ENCODE measurements at places on chromosomes 1 and 21. TPM values are rescaled to one million over a fixed set of nuclear protein-coding genes. Genes with fewer than 3 reads are reported as not detected.

DNA sequence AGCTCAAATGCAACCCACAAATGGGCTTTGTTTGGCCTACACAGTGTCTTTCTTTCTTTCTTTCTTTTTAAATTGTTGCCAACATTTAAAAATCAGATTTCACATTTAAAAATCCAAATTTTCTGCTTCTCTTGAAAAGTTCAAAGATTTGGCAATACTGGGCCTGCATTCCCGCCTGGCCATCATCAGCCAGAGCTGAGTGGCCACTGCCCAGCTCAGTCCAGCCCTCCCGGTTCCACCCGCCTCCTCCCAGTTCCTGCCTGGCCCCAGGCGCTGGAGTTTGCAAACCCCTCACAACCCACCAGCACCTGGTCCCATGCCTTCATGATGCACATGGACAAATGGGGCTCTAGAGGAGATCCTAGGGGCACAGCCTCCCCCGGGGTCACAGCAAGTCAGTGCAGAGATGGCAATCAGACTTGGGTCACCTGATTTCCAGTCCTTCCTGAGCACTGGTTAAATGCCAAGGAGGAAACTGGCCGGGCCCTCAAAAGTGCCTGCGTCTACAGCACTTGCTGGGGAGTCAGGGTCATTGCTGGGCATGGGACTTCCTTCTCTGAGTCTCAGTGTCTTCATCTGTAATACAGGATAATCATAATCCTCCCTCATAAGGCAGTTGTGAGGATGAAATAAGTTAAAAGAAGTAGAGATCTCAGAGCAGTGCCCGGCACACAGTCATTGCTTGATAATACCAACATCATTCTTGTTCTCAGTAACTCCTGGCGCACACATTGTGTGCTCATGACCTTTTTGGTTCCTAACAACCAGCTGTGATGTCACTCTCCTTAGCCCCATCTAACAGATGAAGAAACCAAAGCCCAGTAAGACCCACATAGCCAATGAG lies 41.0 kb upstream of the LAPTM5 start:
- H3K4me1 ChIP-seq: peaks cover 5% of the 10 kb centered on the region
- no peak overlapping the region for H3K4me3 ChIP-seq
- H3K27ac ChIP-seq: no peak overlapping the region

DNA sequence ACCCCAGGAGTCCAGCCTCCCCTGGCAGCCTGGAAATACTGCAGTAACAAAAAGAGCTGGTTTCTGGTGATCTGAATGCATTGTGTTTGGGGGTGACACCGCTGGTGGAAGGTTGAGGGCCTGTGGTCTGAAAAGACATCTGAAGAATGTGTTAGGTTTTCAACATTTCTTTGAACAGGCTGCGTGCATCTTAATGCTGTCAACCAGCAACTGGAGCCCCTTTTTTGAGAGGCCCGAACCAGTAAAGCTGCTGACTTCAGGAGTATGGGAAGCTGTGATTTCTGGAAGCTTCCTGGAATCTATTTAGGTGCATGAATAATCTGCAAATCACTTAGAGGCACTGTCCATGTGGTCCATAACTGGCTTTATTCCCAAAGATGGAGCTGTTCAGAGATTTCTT lies 17.0 kb downstream of the ATP5PO start:
- no peak overlapping the region for H3K27ac ChIP-seq
- H3K27me3 ChIP-seq: peaks cover 7% of the 10 kb centered on the region
- peaks cover 11% of the 10 kb centered on the region for H3K4me1 ChIP-seq

DNA sequence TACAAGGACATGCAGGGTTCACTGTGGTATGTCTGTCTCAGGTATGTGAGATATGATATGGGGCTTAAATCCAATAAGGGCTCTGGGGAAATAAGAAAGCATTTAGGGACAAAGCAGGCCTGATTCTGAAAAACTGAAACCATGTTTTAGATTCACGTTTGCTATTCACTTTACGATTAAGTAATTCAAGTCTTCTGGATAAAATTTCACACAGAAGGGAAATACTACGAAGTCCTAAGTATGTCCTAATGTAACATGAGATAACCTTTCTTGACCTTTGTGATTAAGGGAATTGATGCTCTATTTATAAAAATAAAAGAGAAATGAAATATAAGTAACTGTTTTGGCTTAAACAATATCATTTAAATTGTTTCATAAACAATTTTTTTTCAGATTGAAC lies 55.4 kb downstream of the HNRNPR start:
- peaks cover 44% of the 10 kb centered on the region for H3K36me3 ChIP-seq
- H3K27me3 ChIP-seq: no peaks in the 10 kb centered on the region
- no peak overlapping the region for H3K27ac ChIP-seq
- peaks cover 2% of the 10 kb centered on the region for H3K4me1 ChIP-seq

GRCh38 chr1:54312796-54313316 lies 93.3 kb downstream of the SSBP3 start:
- H3K4me3 ChIP-seq: no peak overlapping the region
- H3K27me3 ChIP-seq: no peaks in the 10 kb centered on the region
- H3K36me3 ChIP-seq: no peaks in the 10 kb centered on the region
- no peaks in the 10 kb centered on the region for H3K4me1 ChIP-seq

DNA sequence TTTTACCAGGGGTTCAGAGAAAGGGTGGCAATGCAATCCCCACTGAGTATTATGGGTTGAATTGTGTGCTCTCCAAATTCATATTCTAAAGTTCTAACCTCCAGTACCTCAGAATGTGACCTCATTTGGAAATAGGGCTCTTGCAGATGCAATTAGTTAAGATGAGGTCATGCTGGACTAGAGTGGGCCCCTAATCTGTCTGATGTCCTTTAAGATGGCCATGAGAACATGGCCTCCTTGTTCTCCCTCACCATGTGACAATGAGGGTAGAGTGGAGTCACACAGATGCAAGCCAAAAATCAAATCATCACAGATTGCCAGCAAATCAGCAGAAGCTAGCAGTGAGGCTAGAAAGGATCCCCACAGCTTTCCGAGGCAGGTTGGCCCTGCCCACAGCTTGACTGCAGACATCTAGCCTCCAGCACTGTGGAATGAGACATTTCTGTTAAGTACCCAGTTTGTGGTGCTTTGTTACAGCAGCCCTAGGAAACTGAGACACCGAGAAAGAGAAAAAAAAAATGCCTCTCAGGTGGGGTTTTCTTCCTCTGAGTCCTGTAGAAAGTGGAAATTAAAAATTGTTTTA lies 25.5 kb upstream of the CREG1 start:
- DNase-seq: no peak
- H3K4me1 ChIP-seq: no peaks in the 10 kb centered on the region
- peaks cover 6% of the 10 kb centered on the region for H3K36me3 ChIP-seq
- H3K4me3 ChIP-seq: no peak overlapping the region

The CELA2A gene
- total RNA-seq: not detected

The EDARADD gene
- total RNA-seq: not detected

The EFNA1 gene
- not detected for total RNA-seq

The LYPD8 gene
- total RNA-seq: not detected

All from activated B cell treated with CpG ODN at 0.5 μM for 24 hours (primary cell).